ENCODE measurements at places on chromosomes 12 and 14. TPM values are rescaled to one million over a fixed set of nuclear protein-coding genes. Genes with fewer than 3 reads are reported as not detected.

SNRPF gene
- total RNA-seq, result 54.8 TPM

KRT71 gene
- total RNA-seq, result not detected

MED13L gene
- total RNA-seq, result 33.3 TPM

TRIM9 gene
- total RNA-seq, result 0.02 TPM

KRT85 gene
- not detected for total RNA-seq

CCDC177 gene
- total RNA-seq, result not detected

CIDEB gene
- not detected for total RNA-seq

TAMALIN gene
- total RNA-seq, result 3.3 TPM

CLBA1 gene
- total RNA-seq, result 9.9 TPM

PLEKHA5 gene
- 10.8 TPM for total RNA-seq

STRN3 gene
- 18.7 TPM for total RNA-seq

C1RL gene
- 5.8 TPM for total RNA-seq

RNU6-7 gene
- total RNA-seq, result not detected

TDRD9 gene
- not detected for total RNA-seq

COPS7A gene
- total RNA-seq, result 40.7 TPM

CDCA4 gene
- total RNA-seq, result 37.2 TPM

MLEC gene
- 120 TPM for total RNA-seq

TEX52 gene
- total RNA-seq, result not detected

RASSF9 gene
- total RNA-seq, result 1.4 TPM

SLC17A8 gene
- total RNA-seq, result not detected

MMP19 gene
- 4.2 TPM for total RNA-seq

BTG1 gene
- 4.7 TPM for total RNA-seq

ARMH4 gene
- 3.1 TPM for total RNA-seq

RTL1 gene
- not detected for total RNA-seq

KRT2 gene
- total RNA-seq, result not detected

KRT6B gene
- not detected for total RNA-seq

KLRK1 gene
- not detected for total RNA-seq

RNU4-1 gene
- total RNA-seq, result under 0.01 TPM

AMIGO2 gene
- 229 TPM for total RNA-seq

KCNJ8 gene
- not detected for total RNA-seq

PCED1B gene
- total RNA-seq, result 0.52 TPM

CLEC6A gene
- total RNA-seq, result not detected

TUNAR gene
- total RNA-seq, result not detected

FGD4 gene
- total RNA-seq, result 2.3 TPM

All from A172 (cell line).